NCI-H1105 (cell line): ENCODE measurements at places on chromosomes 11 and 22.

- DNase-seq = no peak
These were observed 78.7 kb downstream of the PIWIL3 start for GRCh38 chr22:24695561-24696511.

DNA sequence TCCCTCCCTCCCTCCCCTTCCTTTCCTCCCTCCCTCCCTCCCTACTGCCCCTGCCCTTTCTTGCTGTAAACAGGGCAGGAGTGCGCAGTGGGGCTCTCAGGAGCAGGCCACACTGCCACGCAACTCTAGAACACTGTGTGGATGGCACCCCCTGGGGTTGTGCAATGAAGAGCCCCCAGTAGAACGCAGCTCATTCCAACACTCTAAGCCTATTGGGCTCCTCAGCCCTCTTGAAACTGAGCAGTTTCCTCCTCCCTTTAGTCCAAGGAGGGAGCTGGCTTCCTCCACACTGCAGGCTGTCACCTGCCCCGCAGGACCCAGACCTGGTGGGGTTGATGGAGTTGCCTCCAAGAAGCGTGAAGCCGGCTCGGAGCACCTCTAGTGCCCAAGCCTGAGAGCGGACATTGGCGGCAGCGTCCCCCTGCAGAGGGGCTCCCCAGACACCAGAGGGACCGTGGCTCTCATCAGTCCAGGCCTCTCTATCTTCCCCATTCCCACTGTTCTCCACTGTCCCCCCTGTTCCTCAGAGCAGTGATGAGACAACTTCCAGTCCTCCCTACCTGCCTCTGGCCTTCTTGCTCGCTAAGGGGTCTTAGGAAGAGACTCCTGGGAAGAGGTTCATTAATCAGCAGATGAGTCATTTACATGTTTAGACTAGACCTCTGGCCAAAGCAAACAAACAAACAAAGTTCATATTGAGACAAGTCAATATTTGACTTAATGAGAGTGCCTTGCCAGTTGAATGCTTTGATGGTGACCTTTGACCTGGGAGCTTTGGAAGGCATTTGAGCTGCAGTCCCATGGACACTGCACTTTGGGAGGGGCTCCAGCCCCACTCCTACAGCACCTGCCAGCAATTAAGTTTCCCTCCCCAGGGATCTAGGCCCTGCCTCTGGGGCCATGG, 64.0 kb downstream of the RPUSD4 start:
- no peak for DNase-seq

- peak; percentile 95 for DNase-seq
These were observed 7.5 kb downstream of the FREY1 start for GRCh38 chr11:45899448-45900174.

DNA sequence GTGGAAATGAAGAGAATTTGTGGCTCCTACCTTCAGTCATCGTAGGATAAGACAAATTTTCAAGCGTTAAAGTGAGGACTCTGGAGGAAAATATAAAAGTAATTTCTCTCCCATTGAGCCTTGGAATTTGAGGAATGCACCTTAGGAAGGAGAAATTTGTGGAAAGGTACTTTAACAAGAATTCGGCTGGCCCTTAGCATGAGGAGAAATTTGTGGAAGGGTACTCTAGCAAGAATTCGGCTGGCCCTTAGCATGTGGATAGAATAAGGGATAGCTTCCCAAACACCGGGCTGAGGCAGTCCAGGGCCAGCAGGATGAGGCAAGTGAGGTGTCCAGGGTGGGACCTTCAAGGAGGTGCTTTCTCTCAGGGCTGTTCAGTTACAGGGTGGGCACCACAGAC, 33.2 kb upstream of the FAR1 start:
- no peak for DNase-seq

GRCh38 chr11:116885951-116886655, 48.7 kb upstream of the APOA1 start:
- no peak for DNase-seq

DNA sequence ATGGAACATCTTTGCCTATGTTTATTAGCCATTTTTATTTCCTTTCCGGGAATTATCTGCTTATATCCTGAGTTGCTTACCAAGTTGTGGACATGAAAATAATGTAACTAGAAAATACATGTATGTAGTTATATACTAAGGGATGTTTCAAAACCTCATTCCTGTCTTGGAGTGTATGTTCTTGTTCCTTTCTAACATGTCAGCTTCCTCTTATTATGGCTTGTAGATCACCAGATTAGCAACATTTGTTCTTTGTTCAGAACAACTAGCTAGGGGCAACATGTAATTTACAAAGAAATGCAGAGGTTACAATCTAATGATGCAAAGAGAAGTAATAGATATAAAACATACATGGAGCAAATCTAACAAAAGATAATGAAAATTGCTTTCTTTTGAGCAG, 13.1 kb upstream of the TMEM123 start:
- DNase-seq = no peak

GRCh38 chr11:92782806-92783205, 186.6 kb upstream of the MTNR1B start:
- no peak for DNase-seq

GRCh38 chr22:30861688-30862552, 106.7 kb downstream of the MORC2 start:
- no peak for DNase-seq

DNA sequence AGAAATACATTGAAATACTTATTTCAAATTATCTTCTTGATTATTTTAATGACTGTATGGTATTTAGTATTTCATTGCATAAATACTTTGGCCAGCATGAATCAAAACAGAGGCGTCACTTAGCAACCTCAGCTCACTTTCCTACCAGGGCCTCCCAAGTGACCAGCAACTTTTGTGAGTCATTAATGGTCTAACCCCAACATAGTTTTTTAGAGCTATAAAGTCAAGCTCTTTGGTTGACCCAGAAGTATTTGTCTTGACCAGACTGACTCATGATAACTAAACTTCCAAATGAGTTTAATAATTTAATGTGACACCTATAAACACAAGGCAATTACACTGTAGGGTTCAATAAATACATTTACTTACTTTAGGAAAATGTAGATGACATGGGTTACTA, 27.9 kb upstream of the RBMXL2 start:
- no peak for DNase-seq

DNA sequence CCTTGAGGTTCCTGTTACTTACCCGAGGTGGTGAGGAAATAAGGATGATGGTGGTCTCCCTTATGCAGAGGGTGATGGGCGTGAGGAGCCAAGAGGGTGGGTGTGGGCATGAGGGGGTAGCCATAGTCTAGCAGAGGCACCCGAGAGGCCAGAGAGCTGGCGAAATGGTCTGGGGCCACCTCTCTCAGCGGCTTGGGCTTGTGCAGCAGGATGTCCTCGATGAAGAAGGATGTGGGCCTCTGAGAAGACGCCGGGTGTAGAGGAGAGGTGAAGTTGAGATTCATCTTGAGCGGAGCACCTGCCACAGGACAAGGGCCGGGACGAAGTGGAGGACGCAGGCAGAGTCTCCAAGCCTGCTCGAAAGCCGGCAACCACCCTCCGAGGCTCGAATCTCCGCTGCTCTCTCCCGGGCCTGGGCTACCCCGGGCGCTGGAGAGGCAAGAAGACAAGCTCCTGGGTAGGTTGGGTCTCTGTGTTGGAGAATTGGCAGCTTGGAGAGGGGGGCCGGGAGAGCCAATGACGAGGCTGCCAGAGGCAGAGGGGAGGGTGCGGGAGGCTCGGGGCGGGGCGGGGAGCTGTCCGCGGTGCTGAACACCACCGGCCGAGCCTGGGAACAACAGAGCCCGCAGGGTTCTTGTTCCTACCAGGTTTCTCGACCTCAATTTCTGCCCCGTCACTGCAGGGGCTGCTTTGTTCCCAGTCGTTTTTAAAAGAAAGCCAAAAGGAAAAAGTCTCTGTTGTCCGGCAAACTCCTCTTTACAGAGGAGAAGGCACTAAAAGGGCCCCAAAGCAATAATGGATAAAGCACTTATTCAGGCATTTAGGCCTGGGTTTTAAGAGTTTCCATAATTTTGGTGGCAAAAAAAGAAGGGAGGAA, at the start of gene BSX:
BSX (minus strand) TSS at position 447 of the 877 bp plus-strand sequence; CDS start at position 284, 163 bp downstream.
- no peak for DNase-seq

- DNase-seq = no peak
These were observed 38.4 kb downstream of the TPCN2 start for GRCh38 chr11:69087133-69087524.

- DNase-seq = no peak
These were observed 5.6 kb upstream of the PRG2 start for GRCh38 chr11:57395905-57396623.
